ENCODE measurements at places on chromosomes 3 and 15.
A peak's percentile ranks its signal among the peaks of the same experiment; 100 is the strongest.

- DNase-seq = no peak
These were observed 536.1 kb downstream of the PYDC2 start for GRCh38 chr3:191997093-191997492.

DNA sequence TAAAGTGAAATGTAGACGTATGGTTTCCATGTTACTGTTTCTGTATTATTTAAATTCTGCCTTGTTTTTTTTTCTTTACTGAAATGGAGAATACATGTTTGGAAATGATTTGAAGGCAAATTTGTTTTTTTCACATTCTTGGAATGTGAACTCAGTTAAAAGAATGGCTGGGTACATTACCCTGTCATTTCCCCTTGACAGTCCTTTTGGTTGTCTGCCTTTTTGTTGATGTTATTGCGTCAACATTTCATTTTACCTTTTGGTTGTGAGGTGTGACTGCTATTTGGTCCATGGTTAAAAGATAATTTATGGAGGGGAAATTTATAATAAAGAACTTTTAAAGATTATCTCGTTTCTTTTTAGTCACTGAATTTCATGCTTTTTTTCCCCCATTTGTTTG lies 3.2 kb upstream of the GPR171 start:
- no peak for DNase-seq

GRCh38 chr15:80386151-80386550 lies 18.0 kb upstream of the ARNT2 start:
- DNase-seq = no peak

- no peak for DNase-seq
These were observed 210.2 kb downstream of the THSD4 start for GRCh38 chr15:71325481-71325880.

- no peak for DNase-seq
These were observed 33.0 kb upstream of the DENND4A start for GRCh38 chr15:65824941-65825544.

DNA sequence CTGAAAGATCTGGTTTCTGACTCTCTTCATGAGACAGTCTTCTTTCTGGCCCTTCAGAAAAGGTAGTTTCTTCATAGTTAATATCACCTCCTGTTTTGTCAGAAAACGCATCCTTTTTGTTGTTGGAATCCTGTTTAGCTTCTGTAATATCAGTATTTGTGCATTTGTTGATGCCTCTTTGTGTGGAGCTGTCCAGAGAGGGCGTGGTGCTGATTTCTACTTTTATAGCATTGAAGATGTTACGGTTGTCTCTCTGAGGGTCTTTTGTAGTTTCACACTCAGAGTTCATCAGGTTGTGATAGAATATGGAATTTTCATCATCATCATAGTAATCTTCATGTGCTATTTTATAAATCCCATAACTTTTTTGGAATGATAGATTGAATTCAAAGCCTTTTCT lies 8.9 kb downstream of the GPR149 start:
- peak; percentile 24 for DNase-seq

- DNase-seq = no peak
These were observed 39.4 kb upstream of the UBL7 start for GRCh38 chr15:74500401-74500800.

GRCh38 chr3:128278761-128279600 lies 125.7 kb downstream of the EEFSEC start:
- peak; percentile 54 for DNase-seq

- DNase-seq = no peak
These were observed 10.4 kb downstream of the PPCDC start for GRCh38 chr15:75033809-75034208.

GRCh38 chr3:192899540-192899982 lies 18.1 kb downstream of the MB21D2 start:
- no peak for DNase-seq

DNA sequence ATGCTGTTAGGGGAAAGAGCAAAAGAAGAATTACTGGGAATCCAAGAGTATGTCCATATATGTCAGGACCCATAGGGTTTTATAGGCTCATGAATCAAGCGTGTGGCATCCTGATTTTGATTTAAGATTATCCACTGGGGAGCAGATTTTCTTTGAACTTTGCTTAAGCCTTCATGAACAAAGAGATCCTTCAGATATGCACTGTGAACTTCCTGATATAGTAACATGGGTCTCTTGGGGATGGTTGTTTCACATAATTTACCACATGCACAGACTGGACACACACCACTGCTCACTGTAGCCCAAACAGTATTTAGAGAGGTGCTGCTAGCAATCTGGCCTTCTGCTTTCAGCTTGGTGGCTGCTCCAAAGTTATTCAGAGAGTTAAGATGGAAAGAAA lies 200.9 kb upstream of the ZPLD1 start:
- no peak for DNase-seq

- no peak for DNase-seq
These were observed 59.8 kb upstream of the ZPLD1 start for GRCh38 chr3:102374863-102375634.

DNA sequence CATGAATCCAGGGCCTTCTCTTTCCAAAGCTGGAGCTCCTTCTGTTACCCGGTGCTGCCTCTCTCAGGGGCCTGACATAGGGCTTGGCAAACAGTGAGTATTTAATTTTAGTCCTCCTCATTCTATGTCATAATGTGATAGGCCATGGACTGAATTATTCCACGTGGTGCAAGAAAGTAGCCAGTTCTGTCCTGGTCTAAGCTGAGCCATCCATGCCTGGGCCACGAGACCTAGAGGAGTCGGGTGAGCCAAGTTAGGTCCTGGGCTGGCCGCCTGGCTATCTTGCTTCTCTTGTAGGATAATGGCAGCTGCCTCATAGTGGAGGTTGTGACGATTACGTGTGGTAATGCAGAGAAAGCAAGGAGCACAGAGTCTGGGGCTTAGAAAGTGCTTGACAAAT lies 170.6 kb downstream of the FAM43A start:
- no peak for DNase-seq

GRCh38 chr15:39625451-39625850 lies 44.6 kb downstream of the THBS1 start:
- DNase-seq = no peak

DNA sequence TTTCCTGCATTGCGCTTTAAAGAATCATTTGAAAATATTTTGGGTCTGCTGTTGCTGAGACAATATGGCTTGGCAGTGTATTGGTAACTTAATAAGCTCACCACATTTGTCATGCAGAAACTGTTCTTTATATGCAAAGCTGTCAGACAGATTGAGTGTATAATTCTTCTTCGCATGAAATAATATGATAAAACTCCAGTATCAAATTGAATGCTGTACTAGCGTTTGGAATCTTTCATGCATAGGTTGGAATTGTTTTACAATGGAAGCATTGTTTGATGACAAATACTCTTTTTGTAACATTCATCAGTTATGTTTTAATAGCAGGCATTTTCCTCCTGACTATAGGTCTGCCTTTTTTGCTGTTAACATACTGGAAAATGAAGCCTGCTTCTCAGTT lies 53.8 kb downstream of the RBMS3 start:
- DNase-seq = no peak

DNA sequence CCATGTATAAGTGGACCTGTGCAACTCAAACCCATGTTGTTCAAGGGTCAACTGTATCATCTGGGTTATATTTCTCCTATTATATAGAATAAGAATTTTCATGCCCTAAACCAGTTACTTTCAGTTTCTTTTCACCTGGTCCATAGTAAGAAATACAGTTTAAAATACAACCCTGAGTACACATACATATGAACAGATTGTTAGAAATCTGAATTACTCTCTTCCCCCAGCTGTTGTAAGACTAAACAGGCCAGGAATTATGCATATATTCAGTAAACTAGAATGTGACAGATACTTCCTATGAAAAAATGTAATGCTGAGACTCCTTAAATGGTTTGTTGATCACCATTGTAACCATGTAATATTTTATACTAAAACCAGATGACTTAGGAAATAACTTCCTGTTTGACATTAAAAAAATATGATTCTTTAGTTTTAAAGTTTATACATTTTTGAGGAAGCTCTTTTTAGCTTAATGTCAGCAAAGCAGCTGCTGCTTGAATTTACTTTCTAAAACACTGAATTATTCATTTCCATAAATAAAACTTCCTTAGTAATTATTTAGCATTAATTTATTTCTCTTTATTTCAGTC lies 52.5 kb upstream of the ZCWPW2 start:
- no peak for DNase-seq

- no peak for DNase-seq
These were observed 148.4 kb downstream of the CNTN4 start for GRCh38 chr3:2246873-2247648.

DNA sequence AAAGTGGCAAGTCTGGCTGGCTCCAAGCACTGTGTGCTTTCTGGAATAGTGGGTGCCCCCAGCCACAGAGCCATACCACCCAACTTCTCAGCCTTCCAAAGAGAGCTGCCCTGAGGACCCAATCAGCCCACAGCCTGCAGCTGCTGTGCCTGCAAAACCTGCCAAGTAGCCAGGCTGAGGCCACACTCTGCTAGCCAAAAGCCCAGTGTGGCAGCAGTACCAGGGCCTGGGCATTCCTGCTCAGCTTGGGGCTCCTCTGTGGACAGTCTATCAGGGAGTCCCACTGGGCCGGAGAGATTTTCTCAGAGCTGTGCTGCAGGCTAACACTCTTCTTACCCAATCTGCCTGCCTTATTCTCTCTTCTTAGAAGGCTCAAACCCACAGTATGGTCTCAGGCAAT lies 136.5 kb downstream of the TPRA1 start:
- no peak for DNase-seq

- DNase-seq = no peak
These were observed 54.7 kb downstream of the IGF2BP2 start for GRCh38 chr3:185770109-185770508.

DNA sequence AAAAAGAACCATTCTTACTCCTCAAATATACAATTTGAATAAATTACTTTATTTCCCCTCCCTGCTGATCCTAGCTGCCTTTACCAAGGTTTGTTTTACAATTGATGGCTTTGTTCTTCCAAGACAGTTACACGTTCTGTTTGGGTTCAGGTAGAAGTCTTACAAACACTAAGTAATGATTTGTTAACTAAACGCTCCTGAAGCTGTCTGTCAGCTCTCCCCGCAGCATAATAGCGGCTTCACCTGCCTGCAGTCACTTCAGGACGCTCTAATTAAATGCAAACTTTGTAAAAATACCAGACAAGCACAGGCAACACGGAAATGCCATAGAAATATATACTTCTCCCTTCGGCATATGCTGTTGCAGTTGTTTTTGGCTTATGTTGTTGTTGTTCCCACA lies 176.4 kb upstream of the MDFIC2 start:
- no peak for DNase-seq

DNA sequence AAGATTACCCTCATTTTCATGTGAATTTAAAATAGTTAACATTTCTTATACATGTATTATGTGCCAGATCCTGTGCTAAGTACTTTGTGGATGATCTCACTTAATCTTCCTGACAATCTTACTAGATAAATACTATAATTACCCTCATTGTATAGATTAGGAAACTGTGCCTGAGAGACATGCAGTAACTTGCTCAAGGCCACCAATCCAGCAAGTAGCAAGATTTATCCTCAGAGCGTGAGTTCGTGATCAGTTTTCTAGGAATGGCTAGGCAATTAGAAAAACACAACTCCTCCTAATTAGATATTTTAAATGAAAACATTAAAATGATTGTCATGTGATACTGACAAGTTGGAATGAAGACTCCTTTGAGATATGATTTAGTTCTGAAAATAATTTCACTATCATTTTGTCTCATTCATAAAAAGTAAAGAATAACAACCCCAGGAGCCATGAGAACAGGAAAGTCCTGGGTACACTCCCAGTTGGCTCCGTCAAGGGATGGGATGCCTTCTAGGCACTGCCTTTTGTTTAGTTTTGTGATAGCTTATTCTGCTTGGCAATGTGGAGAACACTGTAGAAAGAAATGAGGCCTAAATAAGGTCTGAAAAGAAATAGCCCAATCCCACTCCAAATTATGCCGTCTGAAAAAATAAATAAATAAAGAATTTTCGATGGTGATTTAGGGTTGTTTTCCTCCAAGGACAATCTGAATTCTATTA lies 61.3 kb downstream of the FBN1 start:
- no peak for DNase-seq

DNA sequence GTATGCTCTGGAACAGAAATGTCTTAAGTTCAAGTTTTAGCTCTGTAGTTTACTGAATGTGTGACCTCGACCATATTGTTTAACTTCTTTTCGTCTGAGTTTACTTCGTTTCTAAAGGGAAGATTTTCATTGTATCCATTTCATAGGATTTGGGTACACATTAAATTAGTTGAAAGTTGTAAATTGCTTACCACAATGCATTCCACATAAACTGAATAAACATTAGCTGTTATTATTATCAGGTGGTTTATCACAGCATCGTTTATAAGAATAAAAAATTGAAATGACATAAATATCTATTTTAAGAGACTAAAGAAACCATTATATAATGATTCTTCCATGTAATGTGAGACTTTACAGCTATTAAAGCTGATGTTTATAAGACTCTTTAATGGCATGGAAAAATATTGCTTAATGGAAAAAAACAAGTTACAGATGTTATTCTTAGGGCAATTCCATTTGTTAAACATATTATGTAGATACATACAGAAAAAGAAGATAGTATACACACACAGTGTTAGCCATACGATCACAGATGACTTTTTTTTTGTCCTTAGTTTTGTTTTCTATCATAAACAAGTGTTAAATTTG lies 342.3 kb upstream of the SGO1 start:
- DNase-seq = no peak

- DNase-seq = peak; percentile 11
These were observed 44.0 kb downstream of the MFSD1 start for GRCh38 chr3:158845765-158846350.

GRCh38 chr3:133442518-133442917 lies 42.7 kb downstream of the BFSP2 start:
- no peak for DNase-seq

- DNase-seq = no peak
These were observed 7.2 kb downstream of the DNASE1L3 start for GRCh38 chr3:58203541-58203940.

DNA sequence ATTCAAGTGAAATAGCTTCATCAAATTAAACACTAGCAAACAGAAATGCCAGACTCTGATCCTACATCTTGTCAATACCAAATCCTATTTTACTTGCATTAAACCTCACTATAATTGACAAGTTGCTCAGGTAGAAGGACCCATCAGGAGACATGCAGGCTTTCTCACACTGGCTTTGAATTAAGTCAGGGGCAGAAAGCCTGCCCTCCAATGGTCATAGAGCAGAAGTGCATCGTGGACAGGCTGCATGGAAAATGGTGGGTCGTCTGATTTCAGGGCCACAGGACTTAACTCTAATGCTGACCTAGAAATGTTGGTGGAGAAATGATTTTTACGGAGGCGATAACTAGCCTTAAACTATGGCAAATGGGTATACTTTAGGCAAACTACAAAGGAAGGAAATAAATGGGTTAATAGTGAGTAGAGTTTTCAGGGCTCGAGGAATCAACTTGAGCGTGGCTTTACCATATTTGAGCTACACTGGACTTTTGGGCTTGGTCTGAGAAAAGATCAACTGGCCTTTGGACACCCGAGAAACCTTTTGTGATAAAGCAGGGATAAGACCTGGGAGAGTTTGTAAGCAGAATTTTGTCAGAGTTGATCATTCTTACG lies 283.9 kb downstream of the GRM7 start:
- DNase-seq = no peak

DNA sequence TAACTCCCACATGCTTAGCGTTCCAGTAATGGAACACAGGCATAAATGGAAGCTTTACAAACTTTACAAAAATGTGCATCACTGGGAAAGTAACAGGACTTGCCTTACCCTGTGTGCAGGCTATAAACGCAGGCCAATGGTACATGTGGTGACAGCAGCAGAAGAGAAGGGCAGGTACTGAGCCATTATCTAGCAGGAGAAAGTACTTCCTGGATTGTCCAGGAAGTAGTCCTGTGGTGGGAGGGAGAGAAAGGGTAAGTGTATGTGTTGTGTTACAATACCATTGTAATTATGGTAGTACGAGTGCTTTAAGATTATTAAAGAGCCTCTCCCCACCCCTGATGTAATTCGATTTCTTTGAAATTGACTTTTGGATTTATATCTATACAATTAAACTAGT lies 5.3 kb downstream of the ATP1B3 start:
- DNase-seq = no peak
